ENCODE measurements at places on chromosomes 5 and 9. TPM values are rescaled to one million over a fixed set of nuclear protein-coding genes. Genes with fewer than 3 reads are reported as not detected.

ADGRD2 gene
- total RNA-seq, result not detected

IFNA13 gene
- total RNA-seq, result not detected

PPP3R2 gene
- not detected for total RNA-seq

SLC46A2 gene
- 13.0 TPM for total RNA-seq

RETREG1 gene
- 26.0 TPM for total RNA-seq

LRRC19 gene
- total RNA-seq, result not detected

PCDHA1 gene
- not detected for total RNA-seq

HMMR gene
- total RNA-seq, result 8.8 TPM

CWC27 gene
- total RNA-seq, result 16.4 TPM

C7 gene
- total RNA-seq, result 376 TPM

BTNL8 gene
- 0.47 TPM for total RNA-seq

PCDHA5 gene
- 0.64 TPM for total RNA-seq

SH2D3C gene
- total RNA-seq, result 21.7 TPM

KLF9 gene
- 42.0 TPM for total RNA-seq

Measured in left lung (tissue), 14 donors.